ENCODE measurements at places on chromosomes 5 and 9.

DNA sequence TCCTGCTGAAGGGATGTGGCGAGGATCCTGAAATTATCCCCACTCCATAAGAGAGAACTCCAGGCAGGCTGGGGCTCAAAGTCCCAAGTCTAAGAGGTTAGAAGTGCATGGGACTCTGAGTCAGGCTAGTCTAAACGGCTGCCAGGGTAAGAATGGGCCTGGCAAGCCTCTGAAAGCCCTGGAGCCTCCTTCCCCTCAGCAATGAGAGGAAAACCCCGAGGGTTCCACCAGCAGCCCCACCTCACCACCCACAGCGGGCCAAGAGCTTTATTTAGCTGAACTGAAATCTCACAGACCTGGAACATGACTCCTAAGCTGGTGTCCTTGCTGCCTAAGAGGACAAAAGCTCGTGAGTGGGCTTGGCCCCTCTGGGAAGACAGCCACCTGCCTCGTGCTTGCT, 135.5 kb downstream of the SEC61B start:
- no peak for DNase-seq

DNA sequence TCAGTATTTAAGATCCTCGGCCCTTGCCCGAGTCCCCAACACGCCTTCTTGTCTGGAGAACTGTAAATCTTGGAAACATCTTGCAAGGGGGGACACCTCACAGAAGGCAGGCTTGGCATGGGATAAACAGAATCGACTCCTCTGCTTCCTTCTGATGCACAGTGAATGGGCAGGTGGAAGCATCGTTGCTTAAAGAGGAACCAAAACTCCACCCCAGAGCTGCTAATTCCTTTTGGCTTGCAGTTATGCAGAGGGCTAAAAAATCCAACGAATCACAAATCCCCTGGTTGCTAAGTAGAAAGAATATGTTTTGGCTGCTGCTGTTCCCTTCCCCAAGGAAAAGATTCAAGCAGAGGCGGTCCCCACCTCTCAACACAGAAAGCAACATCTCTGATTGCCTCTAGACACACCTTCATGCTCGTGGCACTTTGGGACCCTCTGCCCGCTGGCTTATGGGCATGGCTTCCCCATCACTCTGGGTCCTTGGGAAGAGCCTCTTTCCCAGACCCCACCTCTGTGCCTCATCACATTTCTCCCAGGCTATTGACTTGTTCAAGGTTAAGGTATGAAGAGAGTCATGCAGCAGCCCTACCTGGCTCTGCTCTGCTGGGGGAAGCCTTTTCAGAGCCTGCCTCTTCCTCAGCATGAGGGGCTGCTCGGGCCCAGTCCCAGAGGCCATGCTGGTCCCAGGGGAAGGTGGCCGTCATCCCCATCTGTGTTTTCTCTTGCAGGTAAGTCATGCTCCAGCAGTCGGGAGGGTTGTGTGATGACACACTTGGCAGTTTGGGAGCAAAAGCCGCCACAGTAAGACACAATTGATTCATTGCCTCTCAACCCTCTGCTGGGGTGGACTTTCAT, 137.1 kb downstream of the KCNIP1 start:
- no peak for DNase-seq

DNA sequence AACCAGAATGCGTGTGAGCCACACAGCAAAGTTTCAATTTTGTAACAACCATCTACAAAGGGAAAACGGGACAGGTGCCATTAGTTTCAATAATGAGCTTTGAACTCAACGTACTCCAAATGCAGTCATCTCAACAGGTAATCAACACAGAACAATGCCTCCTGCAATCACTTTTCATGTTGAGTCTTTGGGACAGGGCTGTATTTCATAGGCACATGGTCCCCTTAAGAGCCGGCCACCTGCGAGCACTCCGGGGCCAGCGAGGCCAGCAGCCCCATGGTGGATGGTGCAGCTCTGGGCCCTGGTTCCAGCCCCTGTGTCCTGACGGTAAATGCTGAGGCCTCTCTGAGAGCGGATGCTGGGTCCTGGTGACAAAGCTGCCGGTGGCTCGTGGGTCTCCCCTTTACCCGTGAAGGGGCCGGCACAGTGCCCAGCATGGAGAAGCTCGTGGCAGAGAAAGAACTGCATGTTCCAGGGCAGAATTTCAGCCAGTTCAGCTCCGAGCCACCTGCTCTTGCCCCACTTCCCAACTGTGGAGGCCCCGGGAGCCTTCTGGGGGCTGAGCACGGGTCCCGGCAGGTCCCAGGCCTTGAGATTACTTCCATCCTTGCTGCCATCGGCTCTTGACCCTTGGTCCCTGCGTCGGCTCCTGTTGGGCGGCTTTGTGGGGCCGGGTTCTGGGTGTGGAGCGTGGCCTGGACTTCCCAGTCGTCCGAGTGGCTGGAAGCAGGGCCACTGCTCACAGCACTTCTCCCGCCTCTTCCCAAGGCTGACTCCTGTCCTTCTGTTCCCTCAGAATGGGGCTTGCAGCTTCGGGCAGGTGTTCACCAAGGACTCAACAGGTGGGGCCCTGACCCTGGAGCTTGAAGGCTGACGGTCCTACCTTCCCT, 26.1 kb upstream of the RNU6ATAC start:
- DNase-seq, result no peak

DNA sequence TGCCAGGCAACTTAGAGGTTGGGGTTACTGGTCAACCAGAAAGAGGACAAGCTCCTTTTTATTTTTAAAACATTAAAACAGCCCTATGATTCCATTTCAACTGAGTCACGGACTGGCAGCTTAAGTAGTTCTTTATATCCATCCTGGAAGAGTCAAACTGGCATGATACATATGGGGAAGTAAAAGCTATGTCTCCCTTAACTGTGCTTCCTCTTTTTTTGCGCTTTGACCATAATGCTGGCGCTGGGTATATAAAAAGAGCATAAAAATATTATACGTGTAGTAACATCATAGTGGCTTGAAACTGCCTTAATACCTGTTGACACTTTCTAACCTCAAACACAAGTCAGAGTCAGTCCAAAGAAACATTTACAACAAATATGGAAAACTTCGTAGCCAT, 274.4 kb downstream of the CSNK1G3 start:
- no peak for DNase-seq

GRCh38 chr9:37144762-37145161, 24.4 kb downstream of the ZCCHC7 start:
- DNase-seq, result no peak

GRCh38 chr9:21687351-21687750, 115.1 kb upstream of the MTAP start:
- no peak for DNase-seq

GRCh38 chr5:51479840-51480239, 96.6 kb downstream of the ISL1 start:
- no peak for DNase-seq

DNA sequence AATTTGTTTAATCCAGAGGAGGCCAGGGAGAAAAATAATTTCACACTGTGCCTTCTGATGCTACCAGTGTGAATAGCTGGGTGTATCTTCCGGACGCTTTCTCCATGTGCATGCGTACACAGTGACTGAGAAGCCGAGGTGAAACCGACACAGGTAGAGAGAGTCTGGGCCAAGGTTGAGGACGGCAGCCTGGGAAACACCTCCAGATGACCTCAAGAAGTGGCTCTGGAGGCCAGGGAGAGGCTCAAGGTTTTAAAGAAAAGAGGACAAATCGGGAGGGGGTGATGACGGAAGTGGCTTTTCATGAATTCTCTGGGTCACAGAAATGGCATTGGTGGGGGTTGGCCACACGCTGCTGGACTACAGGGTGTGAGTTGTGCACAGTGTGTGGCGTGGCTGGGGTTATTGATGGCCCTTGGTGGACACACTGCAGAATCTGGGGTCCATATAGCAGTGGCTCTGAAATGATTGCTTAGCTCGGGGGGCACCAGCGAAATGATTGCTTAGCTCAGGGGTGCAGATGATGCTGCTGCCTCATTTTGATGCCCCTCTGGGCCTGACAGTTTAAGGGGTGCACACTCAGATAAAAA, 34.1 kb upstream of the LRRC14B start:
- no peak for DNase-seq

DNA sequence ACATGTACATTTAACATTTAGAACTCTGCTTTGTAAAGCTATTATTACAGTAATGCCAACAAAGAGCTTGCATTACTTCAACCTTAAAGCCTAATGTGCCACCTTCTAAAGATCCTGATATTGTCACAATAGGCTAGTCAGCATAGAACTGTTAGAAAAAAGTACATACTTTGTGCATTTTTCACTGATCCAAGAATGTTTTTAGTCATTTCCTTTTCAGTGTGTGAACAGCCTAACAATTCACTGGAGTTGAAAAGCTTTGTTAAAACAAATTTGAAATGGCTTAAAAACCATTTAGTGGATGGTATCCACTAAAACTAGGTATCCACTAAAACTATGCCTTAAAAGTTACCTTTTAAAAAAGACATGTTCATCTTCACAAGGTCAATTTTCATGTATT, 4.5 kb downstream of the RPS6 start:
- DNase-seq, result no peak

GRCh38 chr5:128084228-128085167, 932 bp downstream of the SLC12A2 start:
- peak; percentile 13 for DNase-seq

DNA sequence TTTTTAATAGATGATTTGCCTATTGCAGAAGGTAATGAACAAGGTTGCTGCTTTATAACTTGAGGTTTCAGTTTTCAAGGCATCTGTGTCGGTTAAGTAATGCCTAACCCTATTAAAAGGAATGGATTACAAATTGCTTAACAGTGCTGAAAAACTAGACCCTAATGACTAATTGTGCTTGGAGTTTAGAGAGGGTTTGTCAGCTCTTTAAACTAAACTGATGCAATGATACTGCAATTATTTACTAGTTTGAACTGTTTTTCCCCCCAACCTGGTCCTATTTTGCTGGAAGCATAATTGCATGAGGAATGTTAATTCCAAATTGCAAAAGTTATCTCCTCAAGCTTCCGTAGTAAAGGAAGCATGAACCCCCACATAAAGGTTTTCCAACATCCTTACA, 39.3 kb upstream of the TLX3 start:
- no peak for DNase-seq

GRCh38 chr5:106127985-106128384, 1542.8 kb downstream of the EFNA5 start:
- DNase-seq, result no peak

GRCh38 chr5:65050140-65050539, 281.4 kb downstream of the CWC27 start:
- no peak for DNase-seq

DNA sequence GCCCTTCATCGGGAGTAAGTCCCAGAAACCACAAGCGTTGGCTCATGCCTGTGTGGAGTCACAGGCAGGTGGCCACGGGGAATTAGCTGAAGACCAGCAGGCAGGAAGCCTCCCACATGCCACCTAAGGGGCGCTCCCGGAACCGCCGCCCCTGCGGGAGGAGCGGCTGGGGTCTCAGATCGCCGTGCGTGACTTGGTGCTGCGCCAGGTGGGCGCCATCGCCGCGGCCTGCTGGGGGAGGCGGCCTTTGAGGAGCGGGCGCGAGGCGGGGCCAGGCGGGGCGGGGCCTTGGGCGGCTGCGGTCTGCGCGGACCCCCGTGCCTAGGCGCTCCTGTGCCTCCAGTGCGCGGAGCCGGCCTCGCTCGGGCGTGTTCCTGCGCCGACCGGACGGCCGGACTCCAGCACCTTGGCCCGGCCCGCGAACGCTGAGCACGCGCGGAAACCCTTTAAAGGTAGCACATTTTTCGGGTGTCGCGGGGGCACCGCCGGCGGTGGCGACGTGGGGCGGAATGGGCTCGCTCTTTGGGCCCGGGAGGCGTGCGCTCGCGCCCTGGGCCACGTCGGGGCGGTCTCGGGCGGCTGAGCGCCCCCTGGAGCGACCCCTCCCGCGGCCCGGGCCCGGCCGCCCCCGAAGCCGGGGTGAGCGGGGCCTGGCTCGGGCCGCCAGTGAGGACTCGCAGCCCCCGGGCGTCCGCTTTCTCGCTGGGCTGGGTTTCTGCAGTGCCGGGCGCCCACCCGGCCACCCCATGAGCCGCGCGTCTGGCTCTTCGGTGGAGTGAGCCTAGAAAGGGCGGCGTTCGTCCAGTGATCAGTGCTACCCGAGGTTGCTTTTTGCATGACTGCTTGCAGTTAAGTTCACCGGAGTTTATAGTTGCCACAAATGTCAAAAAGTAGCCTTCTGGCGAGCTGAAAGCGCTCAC, 24.5 kb downstream of the LECT2 start:
- no peak for DNase-seq

GRCh38 chr5:133661389-133661788, 49.0 kb upstream of the FSTL4 start:
- no peak for DNase-seq

GRCh38 chr9:22146604-22147003, 137.5 kb upstream of the CDKN2B start:
- no peak for DNase-seq

DNA sequence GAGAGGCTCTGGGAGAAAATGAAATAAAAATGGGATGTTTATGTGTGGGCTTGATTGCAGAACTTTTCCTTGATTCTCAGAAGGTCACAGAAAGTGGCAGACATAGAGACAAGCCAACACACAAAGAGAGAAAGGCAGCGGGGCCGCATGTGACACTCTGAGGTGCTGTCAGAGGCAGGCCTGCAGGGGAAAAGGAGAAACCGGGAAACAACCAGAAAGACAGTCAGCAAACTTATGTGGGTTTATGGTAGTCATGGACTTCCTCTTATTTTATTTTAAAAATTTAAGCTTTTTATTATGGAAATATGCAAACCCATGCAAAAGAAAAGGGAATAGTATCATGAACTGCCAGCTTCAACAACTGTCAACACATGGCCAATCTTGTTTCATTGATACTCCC, 16.3 kb upstream of the IGFBPL1 start:
- DNase-seq, result no peak

GRCh38 chr5:82413302-82414040, 135.3 kb upstream of the RPS23 start:
- DNase-seq, result no peak

DNA sequence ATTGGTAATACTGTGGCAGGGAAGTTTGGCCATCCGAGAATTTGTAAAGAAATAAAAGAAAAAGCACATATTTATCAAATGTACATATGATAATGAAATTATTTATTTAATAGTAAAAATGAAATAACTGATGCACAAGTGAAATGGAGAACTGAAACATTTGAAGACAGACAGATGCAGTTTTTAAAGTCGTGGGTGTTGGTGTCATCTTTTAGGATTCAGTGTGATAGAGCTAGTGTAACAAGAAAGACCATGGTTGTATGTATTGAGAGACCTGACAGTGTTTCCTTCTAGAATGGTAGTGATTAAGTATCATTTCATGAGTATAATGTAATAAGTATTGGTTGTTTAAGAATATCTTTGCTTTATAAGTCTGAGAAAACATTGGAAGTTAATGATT, 2.4 kb downstream of the SEC61B start:
- no peak for DNase-seq

GRCh38 chr9:134624137-134624591, 17.4 kb upstream of the COL5A1 start:
- no peak for DNase-seq

GRCh38 chr5:96503501-96504236, 70.6 kb upstream of the PCSK1 start:
- DNase-seq, result no peak

DNA sequence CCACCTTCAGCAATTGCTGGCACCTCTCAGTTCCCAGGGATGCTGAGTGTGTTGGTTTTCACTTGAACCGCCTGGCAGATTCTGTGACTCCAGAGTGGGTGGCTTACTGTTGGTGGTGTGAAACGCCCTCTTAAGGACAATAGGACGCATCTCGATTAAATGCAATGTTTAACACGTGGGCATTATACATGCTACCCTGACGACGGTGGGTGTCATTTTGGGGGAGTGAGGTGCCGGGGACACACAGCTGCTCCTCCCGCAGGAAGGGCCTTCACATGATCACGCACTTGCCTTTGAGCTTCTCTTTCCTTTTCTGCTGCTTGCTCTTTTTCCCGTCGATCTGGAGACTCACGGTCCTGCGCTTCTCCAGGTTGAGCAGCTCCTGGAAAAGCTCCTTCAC, 29.7 kb downstream of the DIRAS2 start:
- DNase-seq, result no peak

GRCh38 chr9:83284746-83285145, 221.8 kb upstream of the RASEF start:
- DNase-seq, result no peak
